AG09309 (cell line): ENCODE measurements at places on chromosomes 3 and 15.

- no peak for DNase-seq
Observed at GRCh38 chr3:153099131-153099530, 62.9 kb upstream of the RAP2B start.

- DNase-seq = no peak
Observed at GRCh38 chr3:188157407-188157806, 3.5 kb downstream of the LPP start.

- no peak for DNase-seq
Observed at GRCh38 chr3:56370991-56371775, 97.1 kb downstream of the ERC2 start.

DNA sequence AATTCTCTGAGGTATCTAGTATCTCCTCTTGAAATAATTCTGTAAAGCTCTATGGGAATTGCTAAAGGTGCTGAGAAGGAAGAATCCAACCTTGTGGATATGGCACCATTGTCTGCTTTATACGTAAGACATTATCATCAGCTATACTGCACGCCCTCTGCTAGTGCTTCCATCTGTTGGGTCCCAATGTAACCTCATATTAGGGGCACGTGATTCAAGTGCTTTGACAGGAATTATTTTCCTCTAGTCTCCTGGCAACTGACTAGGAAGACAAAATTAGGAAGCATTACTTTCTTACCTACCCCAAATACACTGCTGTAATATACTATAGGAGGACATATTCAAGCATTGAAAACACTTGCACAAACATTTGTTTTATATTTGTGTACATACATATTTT is 24.0 kb downstream of the COPS2 start:
- no peak for DNase-seq

GRCh38 chr3:195302431-195302830 is 31.5 kb upstream of the XXYLT1 start:
- DNase-seq = no peak

- no peak for DNase-seq
Observed at GRCh38 chr3:100330651-100331050, 3.9 kb upstream of the NIT2 start.

DNA sequence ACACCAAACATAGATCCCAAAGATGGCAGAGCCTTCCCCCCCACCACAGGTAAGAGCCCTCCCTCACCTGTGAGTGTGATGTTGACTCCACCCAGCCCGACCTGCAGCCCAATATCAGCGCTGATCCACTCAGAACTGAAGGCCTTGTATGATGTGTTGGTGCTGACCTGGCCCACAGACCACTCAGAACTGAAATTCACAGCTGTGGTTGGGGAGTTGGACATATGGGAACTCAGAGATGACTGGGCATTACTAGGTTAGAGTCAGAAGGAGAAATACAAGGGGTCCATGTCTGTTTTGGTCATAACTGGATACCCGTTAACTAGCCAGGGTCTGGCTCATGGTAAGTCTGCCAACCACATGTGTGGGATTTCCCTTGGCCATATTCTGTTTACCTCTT is 6.9 kb downstream of the DUOXA2 start:
- no peak for DNase-seq

- DNase-seq = no peak
Observed at GRCh38 chr15:63554337-63554927, 42.8 kb upstream of the FBXL22 start.

GRCh38 chr3:61858054-61858453 is 296.7 kb downstream of the PTPRG start:
- no peak for DNase-seq

GRCh38 chr3:184322731-184323487 is 8.5 kb downstream of the EIF4G1 start:
- no peak for DNase-seq

DNA sequence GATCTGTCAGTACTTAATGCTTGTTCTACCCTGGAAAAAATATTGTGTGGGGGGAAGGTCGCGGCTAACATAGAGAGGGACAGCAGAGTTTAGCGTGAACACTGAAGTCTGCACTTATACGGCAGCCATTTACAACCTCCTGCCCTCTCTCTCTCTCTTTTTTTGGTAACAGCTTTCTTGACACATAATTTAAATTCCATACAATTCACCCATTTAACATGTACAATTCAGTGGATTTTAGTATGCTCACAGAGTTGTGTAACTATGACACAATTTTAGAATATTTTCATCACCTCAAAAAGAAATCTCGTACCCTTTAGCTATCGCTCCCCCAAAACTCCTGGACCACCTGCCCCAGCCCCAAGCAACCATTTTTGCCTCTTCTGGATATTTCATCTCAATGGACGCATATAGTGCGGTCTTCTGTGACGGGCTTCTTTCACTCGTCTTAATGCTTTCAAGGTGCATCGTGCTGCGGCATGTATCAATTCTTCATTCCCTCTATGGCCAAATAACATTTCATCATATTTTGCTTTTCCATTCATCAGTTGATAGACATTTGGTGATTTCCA is 141.8 kb downstream of the XXYLT1 start:
- no peak for DNase-seq

- DNase-seq = no peak
Observed at GRCh38 chr3:16460273-16460672, 53.2 kb downstream of the RFTN1 start.

DNA sequence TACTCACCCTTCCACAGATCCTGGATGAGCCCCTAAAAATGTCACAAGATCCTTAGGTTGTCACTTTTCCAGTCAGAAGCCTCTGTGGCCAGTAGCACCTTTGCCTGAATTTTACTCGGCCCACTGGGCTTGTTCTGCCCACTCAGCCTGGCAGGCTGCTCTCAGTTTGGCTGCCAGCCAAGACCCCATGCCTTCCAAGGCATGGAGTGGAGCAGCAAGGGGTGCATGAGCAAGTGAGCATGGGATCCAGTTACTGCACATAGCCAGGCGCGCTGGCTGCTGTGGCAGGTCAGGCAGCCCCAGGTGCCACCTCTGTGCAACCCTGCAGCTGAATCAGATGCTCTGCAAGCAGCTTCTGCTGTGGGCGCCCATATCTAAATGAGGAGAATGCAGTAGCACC is 79.3 kb downstream of the CGGBP1 start:
- no peak for DNase-seq

DNA sequence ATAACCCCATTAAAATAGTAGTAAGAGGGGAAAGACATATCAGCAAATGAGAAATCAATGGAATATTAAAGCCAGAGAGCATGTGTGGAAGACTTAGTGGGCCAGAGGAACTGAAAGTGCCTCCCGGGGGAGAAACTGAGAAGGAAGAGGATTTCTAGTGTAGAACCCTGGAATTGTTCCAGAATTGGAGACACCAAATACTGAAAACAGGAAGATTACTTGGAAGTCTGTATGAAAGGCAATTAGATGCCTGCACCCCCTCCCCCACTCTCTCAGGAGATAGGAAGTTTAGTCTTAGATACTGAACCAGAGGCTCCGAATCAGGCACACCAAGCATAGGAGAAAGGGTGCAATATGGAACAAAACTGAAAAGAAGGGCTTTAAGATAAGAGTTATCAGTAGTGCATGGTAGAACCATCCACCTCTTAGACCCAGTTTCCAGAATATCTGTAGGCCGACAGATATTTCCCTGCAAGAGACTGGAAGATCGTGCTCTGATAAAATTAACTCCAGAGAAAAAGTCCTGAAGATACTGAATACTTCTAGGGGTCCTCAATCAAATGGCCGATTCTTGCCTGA is 32.4 kb downstream of the KLHL18 start:
- no peak for DNase-seq

GRCh38 chr15:58873267-58873666 is 60.2 kb downstream of the SLTM start:
- peak; percentile 23 for DNase-seq

DNA sequence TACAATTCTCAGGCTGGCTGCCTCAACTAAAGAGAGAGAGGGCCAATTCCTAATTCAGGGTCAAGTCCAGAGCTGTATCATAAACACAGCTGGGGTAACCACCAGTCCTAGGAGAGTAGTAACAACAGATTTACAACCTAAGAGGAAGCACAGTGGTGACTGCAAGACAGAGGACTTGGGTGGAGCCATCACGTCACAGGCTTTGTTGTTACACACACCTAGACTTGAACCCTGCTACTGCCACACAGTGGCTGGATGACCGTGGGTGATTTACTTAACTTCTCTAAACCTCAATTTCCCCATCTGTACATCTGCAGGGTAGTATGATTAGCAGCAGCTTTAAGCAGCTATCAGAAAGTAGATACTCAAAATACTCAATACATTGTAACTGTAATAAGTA is 78.6 kb downstream of the MYLK start:
- no peak for DNase-seq

DNA sequence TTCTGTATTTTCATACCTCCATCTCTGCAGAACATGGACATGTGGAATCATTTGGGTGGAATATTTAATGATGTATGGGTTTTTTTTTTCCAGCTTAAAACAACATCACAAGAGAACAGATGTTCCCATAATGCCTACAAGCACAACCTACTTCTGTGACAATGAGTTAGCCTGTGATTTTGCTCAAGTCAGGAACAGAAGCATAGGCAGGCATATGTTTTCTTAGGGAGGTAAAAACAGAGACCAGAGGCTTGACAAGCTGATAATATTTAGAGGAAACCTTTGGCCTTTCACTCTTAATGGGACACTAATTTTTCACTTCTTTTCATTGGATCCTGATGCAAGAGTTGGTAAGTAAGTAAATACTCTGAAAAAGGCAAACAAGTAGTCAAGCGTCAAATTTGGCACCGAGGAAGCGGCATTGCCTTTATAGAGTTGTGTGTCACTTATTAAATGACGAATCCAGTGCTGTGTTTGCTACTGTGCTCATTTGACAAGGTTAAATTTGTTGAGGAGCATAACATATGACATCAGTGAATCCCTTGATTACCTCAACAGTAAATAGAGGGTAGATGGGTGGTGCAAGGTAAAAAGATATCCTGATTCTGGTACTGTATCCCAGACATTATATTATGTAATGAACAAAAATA is 66.7 kb upstream of the RBMS3 start:
- DNase-seq = no peak

DNA sequence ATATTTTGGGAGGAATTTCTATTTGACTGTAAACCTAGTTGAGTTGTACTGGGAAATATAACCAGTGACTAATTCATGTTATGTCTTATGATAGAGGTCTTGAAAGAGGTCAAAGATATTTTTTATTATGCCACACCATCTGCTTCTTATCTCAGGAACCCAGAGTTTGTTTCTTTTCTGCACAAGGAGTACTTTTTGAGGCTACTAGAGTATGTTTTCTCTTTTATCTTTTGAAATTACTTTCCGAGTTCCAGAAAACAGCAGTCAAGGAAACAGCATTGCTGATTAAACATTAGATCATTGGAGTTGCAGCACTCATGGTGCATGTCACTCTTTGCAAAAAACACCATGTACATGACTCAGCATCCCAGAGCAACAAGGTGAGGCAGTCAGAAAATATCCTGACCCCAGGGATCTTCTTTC is 645.8 kb upstream of the NR2F2 start:
- peak; percentile 37 for DNase-seq

DNA sequence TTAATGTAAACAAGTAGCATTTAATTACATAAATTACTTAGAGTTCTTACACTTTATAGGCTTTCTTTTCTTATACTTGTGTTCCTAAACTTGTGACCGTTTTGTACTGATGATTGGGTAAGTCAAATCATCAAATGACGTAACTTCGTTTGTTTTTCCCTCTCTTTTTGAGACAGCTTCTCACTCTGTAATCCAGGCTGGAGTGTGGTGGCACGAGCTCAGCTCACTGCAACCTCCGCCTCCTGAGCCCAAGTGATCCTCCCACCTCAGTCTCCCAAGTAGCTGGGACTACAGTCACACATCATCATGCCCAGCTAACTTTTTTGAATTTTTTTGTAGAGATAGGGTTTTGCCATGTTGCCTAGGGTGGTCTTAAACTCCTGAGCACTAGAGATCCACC is 226.0 kb downstream of the TCF12 start:
- no peak for DNase-seq

DNA sequence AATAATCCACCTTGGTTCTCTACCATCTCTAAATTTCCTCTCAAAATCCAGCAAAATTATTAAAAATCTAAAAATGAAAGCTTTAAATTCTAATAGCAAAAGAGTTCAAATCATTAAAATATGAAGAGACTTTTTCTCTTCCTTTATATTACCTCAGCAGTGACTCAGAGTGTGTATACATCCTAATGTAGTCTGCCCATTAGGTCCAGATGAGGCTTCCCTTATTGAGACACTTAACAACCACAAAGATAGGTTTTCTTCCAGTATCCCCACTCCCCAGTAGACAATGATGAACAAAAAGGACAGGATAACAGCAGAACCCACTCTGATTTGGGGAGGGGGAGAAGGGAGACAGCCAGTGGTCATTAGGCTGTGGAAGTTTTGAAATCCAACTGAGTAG is 61.5 kb upstream of the DCBLD2 start:
- DNase-seq = no peak

GRCh38 chr3:119663885-119664284 is 3.5 kb upstream of the POPDC2 start:
- no peak for DNase-seq

DNA sequence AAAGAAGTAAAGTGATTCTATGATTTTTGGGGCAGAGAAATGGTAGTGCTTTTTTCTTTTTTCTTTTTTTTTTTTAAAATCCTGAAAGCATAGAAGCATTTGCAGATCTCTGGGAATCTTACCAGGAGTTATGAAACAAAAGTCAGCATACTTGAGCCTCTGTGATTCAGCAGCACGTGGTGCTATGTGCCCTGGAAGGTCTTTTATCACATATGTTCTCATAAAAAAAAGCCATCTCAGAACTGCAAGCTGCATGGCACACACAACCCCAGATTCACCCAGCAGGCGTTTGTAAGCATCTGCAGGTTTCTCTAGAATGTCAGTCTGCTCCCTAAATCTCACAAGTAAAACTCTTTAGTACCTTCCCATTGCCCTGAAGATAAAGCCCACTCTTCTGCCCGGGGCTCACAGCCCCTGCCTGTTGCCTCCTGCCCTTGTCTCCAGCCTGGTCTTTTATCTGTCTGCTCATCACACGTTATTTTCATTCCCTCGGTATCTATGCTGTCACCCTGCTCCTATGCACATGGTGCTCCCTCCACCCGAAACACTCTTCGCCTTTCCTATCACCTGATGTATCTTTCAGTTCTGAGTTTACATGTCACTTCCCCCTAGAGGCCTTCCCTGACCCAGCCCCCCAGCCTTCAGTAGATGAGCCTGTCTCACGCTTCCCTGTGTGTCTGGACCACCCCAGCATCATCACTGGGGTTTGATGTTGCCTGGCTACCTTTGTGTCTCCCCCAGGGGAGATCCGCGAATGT is 72.4 kb downstream of the CHDH start:
- DNase-seq = peak; percentile 86

DNA sequence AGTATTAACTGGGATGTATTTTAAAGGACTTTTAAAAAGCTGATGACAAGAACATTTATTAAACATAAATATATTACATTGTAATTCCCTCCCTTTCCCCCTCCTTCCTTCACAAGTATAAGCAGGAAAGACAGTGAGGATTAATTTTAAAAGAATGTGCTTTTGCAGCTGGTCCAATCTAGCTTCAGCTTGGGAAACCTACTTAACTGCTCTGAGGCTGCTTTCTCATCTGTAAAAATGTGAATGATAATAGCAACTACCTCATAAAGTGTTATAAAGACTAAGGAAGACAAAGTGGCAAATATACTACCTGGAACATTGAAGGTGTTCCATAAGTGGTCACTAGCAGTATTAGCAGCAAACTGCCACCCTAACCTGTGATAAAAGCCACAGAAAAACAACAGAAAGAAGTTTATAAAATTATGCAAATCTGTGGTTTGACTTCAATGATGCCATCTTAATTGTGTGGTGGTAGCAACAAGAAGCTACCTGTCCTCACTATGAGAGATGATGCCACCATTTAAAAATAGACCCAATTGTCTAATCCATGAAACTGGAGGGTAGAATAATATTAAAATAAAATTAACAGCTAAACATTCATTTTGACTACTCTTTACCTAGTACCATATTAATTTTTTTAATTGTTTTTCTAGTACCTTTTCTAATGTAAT is 20.0 kb downstream of the DHX36 start:
- DNase-seq = peak; percentile 13
